ENCODE measurements at places on chromosomes 3 and 15. TPM values are rescaled to one million over a fixed set of nuclear protein-coding genes. Genes with fewer than 3 reads are reported as not detected.

The SLC22A14 gene
- total RNA-seq = not detected

The GHSR gene
- total RNA-seq = not detected

The PSTPIP1 gene
- 0.84 TPM for total RNA-seq

The IDH3A gene
- 33.6 TPM for total RNA-seq

The ALS2CL gene
- total RNA-seq = 0.17 TPM

The SCAANT1 gene
- total RNA-seq = not detected

The P2RY13 gene
- total RNA-seq = not detected

The C3orf85 gene
- not detected for total RNA-seq

The BNC1 gene
- 7.1 TPM for total RNA-seq

The PLA2G4E gene
- not detected for total RNA-seq

The ALG1L2 gene
- total RNA-seq = not detected

The STXBP5L gene
- total RNA-seq = not detected

The PATL2 gene
- total RNA-seq = not detected
